ENCODE measurements at places on chromosomes 5 and 9.

DNA sequence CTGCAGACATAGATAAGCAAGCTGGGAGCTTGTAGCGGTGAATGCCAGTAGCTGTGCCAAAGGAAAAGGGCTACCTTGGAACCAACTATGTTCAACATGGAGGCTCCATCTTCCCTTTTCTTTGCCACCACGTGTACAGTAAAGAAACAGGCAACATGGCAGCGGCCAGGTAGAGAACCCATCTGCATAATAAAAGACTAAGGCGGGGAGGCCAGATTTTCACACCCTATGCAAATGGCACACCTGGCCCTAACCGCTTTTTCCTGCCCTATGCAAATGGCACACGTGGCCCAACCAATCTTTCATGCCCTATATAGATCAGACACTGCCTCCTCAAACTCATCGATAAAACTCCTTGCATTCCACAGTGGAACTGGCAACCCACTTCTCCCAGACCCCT, 477.5 kb upstream of the EDIL3 start:
- DNase-seq, result no peak

GRCh38 chr5:96725257-96725656, 63.1 kb downstream of the CAST start:
- DNase-seq, result no peak

DNA sequence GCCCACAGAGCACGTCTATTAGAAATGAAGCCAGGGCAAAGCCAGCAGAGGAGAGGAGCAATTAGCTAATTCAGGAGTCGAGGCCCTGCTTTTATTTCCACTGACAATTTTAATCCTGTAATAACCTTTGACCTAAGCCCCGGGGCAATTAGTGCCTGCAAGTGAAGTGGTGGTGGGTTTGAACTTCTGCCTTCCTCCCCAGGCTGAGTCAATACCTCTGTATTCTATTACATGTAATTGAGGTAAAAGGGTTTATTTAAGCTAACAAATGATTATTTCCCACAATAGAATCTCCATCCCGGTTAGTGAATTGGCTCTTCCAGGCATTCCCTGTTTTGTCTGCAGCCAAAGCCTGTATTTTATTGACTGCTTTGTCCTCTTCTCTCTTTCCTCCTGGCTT, 49.9 kb downstream of the FGF18 start:
- no peak for DNase-seq

GRCh38 chr9:27595733-27596132, 22.5 kb upstream of the C9orf72 start:
- DNase-seq, result no peak

GRCh38 chr9:4921449-4921848, 63.6 kb upstream of the JAK2 start:
- no peak for DNase-seq

DNA sequence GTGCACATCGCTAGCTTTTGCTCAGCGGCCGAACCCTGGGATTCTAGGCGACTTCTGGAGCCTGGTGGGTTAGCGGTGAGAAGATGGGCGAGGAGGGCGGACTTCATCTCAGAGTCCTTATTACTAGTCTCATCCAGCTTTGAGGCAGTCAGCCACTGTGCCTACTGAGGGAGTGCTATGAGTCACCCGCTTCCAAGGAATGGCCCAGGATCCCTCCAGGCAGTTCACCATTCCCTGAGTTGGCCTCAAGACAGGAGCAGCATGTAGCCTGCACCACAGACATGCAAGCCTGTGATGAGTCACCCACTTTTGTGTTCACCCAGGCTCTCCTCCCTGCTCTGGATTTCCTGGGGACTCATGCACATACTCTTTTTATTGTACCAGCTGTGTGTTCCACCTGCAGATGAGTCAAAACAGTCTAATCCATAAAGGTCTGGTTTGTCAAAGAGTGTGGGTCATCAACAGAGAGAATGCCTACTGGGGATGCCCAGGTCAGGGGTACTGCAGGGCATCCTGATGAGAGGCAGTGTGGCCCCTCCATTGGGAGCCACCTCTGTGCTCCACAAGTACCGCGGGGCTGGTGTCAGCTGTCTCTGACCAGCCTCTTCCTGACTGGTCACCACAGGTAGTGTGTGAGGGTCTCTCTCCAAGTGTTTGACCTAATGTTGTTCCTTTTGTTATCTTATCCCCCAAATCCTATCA, 20.2 kb downstream of the SLC22A5 start:
- no peak for DNase-seq

- DNase-seq, result no peak
Measured at GRCh38 chr9:138051586-138052321, 174.2 kb downstream of the CACNA1B start.

GRCh38 chr5:170528976-170529375, 25.2 kb downstream of the KCNIP1 start:
- DNase-seq, result no peak

DNA sequence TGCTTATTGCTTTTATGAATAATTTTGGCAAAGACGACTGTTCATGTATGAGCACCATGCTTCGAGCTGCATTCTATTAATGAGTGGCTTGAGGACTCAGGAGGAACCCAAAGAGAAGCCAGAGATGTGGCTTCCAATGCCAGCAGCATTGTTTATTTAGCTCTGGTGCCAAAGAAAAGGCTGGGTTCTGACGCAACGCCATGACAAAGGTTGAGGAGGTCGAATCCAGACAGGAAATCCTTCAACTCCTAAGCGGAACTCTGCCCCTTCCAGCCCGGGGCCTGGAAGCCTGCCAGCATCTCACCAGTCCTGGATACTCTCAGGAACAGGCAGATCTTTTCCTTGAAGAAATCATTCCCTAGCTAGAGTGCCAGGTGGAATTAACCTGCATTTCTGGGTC, 104.4 kb downstream of the ARHGAP26 start:
- no peak for DNase-seq

DNA sequence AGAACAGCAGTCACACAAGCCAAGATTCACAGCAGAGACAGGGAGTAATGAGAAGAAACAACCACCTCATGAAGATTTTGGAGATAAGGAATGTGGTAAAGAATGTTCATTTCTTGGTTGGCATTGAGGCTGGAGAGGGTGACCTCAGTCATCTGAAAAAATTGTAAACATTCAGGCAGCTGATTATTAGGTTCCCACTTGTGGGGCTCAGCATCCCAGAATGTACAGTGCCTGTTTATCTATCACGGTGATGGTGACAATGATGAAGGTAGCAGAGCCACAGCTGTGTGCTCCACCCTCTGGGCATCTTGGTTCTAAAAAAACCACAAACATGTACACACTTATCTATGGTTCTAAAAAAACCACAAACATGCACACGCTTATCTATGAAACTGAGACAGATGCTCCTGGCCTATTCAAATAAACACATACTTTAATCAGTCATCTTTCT, 143.9 kb upstream of the MOCS2 start:
- DNase-seq, result no peak

- DNase-seq, result no peak
Measured at GRCh38 chr5:111697215-111697614, 59.8 kb downstream of the NREP start.

DNA sequence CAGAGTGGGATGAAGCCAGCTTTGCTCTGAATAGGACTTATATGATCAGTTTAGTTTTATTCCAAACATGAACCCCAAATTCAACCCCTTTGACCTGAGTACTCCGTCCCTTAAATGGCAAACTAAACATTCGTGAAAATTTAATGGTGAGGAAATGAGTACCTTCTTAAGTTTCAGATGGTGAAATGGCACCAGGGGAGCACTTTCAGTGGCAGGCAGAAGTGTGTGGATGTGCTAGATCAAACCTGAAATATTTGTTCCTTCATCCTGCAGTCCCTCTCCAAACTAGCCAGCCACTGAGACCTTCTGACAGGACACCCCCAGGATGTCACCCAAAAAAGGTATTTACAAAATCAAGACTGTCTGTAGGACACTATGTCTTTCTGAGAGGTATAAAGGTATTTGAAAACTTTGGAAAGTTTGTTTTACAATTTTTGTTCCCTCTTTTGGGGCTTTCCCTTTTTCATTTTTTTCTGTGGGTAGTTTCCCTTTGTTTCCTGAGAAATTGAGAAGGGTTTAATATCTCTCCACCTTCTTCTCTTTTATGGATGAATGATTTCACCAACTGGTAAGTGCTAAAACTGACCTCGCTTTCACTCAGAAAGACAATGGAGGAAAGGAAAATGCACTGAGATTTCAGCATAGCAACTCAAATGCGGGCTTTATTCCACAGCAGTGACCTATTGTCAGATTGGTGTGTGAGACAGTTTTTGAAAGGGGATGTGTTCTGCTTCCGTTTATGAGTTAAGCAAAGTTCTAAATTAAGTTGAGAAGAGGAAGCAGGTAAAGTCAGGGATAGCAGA, 127.1 kb downstream of the TMC1 start:
- DNase-seq, result no peak

- no peak for DNase-seq
Measured at GRCh38 chr5:97528941-97529340, 345.9 kb upstream of the RIOK2 start.

- DNase-seq, result no peak
Measured at GRCh38 chr5:11642438-11642837, 261.8 kb downstream of the CTNND2 start.

DNA sequence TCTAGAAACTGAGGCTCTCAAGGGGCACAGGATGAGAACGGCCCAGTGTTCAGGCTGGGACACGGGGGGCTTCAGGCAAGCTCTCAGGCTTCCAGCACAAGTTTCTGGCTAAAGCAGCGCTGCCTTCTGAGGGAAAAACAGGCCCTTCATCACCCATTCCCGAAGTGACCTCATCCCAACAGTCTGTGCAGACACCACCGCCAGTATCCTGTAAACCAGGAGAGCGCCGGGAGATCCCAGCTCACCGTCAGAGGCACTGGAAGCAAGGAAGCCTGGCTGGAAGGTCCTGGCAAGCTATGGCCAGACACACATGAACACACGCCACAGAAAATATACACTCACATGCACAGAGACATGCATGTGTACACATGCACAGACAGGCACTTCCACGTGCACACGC, 8.8 kb downstream of the SLC12A7 start:
- DNase-seq, result no peak

DNA sequence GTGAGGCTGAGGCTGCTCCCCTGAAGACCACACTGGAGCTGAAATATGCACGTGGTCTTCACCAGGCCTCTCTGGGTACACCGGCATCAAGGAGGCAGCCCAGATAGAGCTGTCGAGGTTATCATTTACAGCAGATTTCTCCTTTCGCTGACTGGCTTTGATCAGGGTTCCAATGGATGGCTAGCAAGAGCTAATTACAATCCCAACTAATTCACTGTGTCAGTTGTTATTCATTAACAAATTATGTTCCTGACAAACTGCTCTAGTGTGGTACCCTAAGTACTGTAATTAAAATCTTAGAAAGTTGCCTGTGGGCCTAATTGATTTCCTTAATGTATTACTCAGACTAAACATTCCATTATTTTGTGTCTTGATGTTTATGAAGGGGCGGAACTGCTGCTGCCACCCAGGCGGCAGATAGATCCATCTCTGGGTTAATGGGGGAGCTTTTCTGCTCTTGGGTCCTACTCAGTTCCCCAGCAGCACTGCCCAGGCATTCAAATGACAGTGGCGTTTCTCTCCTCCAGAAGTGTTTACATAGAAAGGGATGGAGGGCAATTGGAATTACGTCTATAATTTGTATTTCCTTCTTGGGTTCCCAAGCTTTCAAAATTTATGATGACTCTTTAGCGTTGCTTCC, 71.7 kb upstream of the RAD23B start:
- DNase-seq, result no peak

DNA sequence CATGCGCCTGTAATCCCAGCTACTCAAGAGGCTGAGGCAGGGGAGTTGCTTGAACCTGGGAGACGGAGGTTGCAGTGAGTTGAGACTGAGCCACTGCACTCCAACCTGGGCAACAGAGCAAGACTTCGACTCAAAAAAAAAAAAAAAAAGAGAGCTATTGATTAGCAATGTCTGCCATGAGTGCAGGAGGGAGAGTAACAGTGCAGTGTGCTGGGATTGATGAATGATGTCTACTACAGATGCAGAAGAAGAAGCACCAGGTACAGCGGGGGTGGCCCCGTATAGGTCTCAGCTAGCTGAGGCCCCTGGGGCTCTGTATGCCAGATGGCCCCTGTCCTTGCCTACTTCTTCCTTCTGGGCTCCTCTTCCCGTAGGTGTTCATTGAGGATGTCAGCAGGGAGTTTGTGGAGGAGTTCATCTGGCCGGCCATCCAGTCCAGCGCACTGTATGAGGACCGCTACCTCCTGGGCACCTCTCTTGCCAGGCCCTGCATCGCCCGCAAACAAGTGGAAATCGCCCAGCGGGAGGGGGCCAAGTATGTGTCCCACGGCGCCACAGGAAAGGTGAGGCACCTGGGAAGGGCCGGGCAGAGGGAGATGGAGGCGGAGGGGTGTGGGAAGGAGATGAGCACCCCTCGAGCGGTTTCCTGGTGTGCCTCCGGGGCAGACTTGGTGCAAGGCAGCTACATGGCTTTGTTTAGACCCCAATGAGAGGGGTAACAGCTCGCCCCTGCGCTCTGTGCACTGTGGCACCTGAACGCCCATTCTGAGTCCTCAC, 13.5 kb downstream of the ASS1 start:
- DNase-seq, result no peak

- no peak for DNase-seq
Measured at GRCh38 chr5:603081-603998, 8.8 kb upstream of the CEP72 start.

GRCh38 chr9:31776471-31776870, 608.0 kb upstream of the ACO1 start:
- no peak for DNase-seq

- DNase-seq, result no peak
Measured at GRCh38 chr9:131404581-131404980, 10.7 kb downstream of the PRRC2B start.

GRCh38 chr9:108521063-108521590, 334.7 kb downstream of the ACTL7B start:
- no peak for DNase-seq

DNA sequence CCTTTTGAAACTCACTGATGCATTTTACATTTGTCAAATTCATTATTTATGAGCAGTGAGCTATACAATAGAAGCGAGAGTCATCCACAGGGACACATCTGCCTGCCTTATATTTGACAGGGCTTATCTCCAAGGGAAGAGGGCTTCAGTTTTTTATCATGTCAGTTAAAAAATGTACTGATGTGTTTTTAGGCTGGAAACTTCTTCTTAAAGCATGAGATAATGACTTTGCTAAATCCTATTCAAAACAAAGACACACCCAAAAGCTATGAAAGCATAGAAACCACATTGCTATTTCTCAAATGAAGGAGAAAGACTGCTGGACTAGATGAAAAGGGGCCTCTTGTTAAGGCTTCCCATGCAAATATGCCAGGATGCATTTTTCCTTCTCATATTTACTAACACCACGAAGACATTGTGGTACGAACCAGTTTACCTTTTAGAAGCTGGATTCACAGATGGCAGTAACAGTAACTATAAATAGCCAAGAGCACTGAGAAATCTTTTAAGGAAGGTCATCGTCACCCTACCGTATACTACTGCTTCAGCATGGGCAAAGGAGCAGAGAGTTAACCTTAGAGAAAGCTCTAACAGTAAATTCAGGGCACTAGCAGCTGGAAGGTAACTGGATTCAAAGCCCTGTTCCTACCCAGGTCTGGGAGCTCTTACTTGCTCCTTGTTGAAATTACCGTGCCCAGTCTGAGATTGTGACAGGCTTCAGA, 86.3 kb upstream of the IFNK start:
- no peak for DNase-seq

DNA sequence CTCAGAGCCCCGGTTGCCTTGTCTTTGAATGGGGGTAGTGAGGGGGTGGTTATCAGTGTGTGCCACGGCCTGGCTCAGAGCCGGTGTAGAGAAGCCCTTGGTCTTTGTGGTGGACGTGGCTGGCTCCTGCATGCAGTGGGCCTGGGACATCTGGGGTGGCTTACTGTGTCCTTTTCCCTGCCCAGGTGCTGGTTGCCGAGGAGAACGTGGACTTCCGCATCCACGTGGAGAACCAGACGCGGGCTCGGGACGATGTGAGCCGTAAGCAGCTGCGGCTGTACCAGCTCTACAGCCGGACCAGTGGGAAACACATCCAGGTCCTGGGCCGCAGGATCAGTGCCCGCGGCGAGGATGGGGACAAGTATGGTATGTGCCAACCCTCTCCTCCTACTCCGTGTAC, 16.5 kb downstream of the FGF18 start:
- no peak for DNase-seq

All from activated CD4-positive, CD25-positive, alpha-beta regulatory T cell treated with anti-CD3 and anti-CD28 coated beads, Interleukin-2, amount 50 U/mL, for 72 hours (primary cell).